Central memory CD4-positive, alpha-beta T cell (primary cell): ENCODE measurements at places on chromosomes 3 and 15.

GRCh38 chr15:89400116-89400781 lies 65.6 kb upstream of the POLG start:
- DNase-seq: no peak

GRCh38 chr3:12878141-12878574 lies 36.8 kb upstream of the RPL32 start:
- DNase-seq: no peak

DNA sequence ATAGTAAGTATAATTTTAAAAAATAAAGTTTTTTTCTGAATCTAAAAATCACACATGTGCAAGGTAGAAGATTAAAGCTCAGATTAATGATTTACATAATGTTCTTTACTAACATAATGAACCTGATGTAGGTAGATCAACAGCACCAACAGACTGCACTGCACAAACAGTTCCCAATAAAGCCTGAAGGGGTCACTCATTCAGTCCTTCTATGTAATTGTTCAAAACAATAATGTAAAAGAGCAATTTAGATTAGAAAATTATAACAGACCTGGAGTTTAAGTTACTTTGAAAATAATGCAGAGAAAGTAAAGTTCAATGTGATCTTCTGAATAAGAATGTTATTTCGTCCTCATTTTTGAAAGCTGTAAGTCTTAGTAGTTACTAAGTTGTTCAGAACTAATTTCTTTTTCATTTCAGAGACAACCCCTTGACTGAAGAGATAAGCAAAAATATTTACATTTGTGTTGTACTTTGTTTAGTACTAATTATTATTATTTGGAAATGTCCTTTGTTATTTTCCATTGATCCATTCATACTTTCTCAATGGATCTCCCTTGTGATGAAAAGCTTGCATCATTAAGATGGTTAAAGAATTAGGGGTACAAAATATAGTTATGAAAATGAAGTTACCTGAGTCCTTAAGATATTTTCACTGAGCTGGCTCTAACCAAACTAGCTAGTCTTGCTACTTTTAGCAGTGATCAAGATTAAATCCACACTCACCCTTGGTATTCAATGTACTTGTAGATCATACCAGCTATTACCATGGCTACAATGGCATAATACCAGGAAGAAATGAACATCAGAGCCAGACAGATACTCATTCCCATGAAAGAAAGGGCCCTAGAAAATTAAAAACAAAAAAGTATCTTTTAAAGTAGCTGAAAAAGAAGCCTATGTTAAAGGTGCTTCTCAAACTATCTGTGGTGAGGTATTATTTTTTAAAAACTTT lies 16.8 kb downstream of the EMC4 start:
- peak; percentile 44 for DNase-seq

GRCh38 chr3:60629816-60630215 lies 621.4 kb downstream of the FHIT start:
- no peak for DNase-seq

DNA sequence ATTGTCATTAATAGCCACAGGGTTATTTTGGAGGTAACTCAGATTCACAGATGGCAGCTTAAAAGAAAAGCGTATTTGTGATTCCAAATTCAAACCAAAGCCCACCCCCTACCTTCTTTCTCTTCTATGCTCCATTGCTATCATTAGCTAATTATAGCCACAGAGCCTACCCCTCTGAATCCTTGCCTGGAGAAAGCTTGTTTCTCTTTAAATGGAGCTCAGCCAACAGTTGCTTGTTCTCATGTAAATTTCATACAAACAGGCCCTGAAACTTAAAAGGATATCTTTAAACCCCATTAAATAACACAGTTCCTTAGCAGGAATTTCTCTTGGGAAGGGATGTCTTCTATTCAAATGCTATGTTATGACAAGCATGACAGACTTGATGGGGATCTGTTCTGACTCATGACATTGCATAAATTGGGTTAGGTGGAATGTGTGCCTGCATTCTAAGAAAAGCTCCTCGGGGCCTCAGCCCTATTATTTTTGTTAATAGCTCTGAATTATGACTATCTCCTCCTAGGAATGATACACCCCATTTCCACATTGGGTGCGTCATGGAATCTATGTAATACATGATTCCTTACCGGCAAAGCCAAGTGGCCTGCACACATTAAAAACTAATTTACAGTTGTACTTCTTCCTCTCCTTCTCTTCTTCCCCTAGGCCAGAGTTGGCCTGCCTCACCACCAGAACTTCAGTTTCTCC lies 265.8 kb downstream of the TAFA4 start:
- DNase-seq: no peak

DNA sequence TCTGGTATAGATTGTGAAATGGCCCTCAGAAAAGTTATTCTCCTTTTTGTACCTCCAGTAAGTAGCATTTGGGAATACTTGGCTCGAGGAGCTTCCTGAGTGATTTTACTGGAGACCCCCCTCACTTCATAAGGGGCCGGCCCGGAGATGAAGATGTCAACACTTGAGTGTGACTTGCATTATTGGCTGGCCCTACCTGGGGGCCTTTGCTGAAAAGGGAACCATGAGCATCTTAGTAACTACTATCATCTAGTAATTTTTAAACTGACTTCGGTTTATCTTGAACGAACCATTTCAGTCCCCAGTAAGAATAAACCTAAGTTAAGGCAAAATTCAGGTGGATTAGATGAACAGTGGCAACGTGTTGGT lies 1.3 kb downstream of the FAIM start:
- DNase-seq: no peak

DNA sequence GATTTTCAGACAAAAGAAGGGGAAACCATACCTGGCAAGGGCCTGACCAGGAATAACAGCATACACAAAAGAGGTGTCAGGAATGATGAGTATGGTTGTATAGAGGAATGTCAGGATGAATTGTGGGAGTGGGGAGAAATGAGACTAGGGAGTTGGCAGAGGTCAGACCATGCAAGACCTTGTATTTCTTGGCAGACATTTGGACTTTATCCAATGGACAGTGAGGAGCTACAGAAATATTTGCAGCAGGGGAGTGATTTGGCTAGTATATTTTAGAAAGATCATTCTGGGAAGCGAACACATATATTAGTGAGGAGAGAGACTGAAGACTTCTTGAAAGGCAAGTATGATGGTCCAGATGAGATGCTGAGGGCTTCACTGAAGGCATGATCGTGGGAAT lies 25.4 kb upstream of the ALPK3 start:
- no peak for DNase-seq

DNA sequence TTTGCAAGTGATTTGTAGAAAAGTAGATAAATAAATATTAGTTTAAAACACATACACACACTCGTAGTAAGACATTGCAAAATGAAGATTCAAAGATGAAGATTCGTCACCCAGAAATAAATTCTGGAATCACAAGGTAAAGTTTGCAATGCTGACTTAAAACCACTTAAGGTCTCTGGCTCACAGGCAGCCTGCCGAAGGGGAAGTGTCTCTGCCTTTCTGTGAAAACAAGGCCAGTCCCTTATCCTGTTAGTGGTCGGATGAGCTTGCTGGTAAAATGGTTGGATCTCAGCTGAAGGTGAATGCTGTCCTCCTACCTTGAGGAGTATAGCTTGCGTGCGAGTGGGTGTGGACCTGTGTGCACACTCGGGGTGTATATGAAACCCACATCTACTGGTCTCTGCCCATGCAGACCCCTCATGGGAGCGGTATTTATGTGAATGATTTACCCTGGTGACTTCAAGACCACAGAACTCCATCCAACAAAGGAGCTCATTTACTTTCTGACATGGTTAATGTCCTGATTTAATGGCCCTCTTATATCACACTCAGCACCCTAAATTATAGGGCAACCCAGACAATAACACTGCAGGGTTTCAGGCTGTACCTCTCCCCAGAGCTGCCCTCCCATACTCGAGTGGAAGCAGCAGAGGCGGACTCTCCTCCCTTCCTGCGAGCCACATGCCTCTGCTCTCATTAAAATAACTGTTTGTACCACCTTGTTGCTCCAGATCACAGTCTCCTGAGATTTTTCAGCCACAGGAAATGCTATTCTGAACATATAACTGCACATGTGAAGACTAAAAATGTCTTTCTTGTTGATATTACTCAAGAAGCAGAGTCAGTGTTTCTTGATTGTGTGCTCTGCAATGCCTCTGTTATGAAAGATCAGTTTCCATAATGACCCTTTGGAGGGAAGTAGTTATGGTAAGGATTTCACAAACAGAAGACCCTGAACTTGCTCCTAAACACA lies 45.9 kb upstream of the ALDH1A3 start:
- no peak for DNase-seq

GRCh38 chr3:15279671-15280402 lies 52.5 kb downstream of the SH3BP5 start:
- DNase-seq: no peak

GRCh38 chr3:191414732-191415131 lies 46.2 kb upstream of the PYDC2 start:
- no peak for DNase-seq

GRCh38 chr15:45333550-45333949 lies 44.8 kb downstream of the GATM start:
- DNase-seq: no peak

DNA sequence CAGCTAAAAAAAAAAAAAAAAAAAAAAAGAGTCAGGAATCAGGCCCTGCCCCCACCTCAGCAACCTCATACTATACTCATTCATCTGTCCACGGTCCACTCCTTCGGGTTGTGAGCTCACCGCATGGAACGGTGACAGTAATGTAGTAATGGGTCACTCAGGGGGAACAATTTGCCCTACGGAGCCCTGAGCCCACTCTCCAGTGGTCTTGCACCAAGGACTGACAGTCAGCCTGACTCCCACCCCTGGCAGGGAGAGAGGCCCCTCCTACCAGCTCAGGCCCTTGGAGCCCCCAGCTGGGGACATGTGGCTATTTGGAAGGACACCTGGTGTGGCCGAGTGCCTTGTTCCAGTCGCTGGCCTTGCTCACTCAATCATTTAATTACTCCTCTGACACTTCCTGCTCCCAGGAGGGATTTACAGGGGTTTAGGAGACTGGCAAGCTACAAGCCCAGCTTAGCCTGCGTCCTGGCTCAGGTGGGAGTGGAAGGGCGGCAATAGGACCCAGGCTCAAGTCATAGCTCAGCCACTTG lies 19.9 kb upstream of the CACNA2D2 start:
- no peak for DNase-seq

- DNase-seq: no peak
These were observed 107.4 kb downstream of the APBA2 start for GRCh38 chr15:28993051-28993719.

GRCh38 chr15:70034141-70034540 lies 63.6 kb downstream of the TLE3 start:
- no peak for DNase-seq

DNA sequence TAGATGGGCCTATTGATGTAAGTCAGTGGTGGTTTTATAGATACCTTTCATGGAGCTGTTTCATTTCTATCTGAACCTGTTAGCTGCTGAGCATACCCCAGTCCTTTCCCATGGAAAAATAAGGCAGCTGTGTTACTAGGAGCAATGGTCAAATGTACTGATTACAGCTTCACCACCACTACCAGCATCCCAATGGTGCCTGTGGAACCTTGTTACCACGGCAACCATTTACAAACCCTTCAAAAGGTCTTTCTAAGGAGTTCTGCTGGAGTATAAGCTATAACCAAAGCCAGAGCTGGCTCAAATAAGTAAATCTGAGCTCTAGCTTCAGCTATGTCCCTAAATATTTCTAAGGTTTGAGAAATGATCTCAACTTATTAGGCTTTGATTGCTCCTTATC lies 133.4 kb upstream of the ACP3 start:
- no peak for DNase-seq

DNA sequence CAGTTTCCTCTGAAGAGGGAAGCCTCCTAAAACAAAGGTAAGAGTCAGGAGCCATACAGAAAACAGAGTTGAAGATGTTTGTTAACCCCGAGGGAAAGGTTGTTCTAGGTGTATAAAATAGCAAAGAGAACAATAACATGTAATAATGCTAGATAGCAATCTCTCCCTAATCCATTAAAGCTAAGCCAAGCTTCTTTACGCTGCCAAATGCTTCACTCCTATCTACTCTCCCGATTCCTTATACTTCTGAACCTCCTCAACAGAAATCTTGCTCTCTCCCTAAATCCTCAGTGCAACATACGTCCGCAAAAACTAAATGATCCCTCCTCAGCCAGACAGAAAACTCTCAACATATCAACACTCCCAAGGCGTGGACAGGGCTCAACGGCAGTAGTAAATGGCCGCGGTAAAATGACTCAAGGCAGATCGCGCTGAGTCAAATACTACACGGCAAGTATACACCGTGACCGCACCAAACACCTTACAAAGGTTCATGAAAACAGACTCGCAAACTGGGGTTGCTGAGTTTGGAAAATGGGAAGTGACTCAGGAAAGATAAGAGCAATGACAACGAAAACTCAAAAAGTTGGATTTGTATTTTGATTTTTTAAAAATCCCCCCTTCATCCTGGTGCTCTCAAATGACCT lies 682 bp downstream of the CLDND1 start:
- peak; percentile 38 for DNase-seq

GRCh38 chr3:122232485-122232884 lies 49.0 kb downstream of the CASR start:
- DNase-seq: no peak

DNA sequence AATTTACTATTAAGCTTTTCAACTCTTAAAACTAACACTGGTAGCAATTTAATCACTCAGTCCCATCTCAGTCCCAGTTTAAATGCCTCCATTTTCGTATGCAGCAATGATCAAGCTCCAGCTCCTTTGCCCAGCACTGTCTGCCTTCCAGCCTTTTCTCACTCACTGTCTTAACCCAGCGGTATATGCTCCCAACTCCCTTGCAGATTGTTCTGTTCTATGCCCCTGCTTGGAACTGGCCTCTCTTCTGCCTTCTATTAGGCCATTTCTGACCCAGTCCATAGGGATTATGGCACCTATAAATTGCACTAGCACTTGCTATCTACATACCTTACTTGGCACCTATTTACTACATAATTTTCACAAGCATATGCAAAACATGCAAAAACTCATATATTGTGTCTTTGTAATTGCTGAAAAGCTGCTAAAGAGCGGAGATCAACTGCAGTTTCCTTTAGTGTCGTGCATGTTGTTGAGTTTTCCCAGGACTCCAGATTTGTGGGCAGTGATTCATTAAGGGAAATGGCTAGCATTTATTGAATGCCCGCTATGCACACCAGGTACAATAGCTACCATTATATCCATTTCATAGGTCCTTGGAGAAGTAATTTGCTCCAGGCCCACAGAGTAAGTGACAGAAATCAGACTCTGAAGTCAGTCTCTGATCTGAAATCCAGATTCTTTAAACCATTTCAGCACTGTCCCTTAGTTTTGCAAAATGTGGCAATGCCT lies 24.4 kb downstream of the CRBN start:
- DNase-seq: no peak

DNA sequence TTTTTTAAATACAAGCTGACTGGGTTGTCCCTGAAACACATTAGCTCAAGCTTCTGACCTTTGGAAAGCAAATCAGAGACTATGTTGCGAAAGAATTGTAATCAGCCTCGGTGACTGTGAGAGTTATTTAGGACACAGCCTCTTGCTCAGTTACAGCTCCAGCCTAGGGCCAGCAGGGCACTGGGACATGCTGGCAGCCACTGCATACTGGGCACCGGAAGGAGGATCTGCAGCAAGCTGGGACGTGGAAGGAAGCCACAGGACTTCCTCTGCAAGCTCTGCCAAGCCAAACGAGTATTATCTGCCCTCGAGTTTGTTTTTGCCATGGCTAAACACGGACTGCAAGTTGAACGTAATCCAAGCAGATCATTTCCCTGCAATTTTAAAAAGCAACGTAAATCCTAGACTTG lies 24.4 kb upstream of the COPG1 start:
- DNase-seq: no peak

- no peak for DNase-seq
These were observed 690.2 kb upstream of the DPPA4 start for GRCh38 chr3:110027446-110028080.

GRCh38 chr3:69735893-69736292 lies 3.4 kb upstream of the MITF start:
- no peak for DNase-seq
